ENCODE measurements at places on chromosomes 4 and X.

- no peak for DNase-seq
These were observed 26.1 kb downstream of the PALLD start for GRCh38 chr4:168522829-168523489.

DNA sequence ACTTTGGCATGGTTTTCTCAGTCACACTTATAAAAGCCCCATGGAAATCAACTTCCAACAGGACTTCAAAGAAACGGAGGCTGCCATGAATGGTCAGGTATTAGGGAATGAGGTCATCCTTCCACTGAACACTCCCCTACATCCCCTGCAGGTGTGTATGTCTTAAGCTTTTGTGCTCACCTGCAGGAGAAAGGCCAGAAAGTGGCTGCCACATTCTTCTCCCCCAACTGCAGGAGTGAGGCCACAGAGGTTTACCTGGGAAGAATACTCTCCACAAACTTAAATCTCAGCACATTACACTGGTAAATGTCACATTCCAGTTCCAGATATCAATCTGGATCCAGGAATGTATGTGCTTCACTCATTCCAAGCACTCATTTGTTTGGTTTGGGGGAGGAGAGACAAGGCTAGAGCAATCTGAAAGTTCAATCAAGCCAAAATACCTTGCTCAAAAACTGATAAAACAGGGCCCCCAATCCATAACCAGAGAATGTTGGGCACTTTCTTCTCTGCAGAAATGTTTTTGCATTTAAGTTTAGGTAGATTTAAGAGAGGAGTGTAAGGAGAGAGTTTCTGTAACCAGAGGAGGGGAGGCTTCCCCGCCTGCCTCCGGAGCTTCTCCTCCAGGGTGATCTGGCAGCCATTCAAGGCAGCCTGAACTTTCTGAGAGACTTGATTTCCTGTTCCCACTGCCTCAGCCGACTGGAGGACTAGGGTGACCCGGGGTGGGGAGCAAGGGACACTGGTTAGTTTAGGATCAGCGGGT, 15.4 kb downstream of the FAM9C start:
- no peak for DNase-seq

DNA sequence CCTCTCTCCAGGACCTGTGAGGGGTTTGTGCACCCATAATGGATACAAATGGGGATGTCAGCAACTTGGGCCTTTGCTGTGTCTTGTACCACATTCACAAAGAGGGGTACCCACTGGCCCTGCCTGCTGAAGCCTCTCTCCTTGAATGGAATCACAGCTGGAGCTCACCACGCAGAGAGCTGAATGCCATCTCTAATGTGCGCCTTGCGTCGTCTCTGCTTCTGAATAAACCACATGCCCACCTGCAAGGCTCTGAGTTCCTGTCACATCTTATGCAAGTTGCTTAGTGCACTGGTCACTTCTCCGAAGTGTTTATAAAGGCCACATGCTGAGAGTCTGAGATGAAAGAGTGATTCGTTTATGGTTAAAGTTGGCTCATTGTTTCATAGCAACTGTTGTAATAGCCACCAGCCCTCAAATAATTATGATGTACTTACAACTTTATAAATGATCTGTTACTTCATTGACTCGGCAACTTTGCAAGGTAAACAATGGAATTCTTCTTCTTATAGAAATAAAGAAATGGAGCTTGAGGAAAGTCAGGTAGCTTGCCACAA, 6.2 kb upstream of the PUDP start:
- DNase-seq = no peak

GRCh38 chrX:68794461-68794860, 34.4 kb upstream of the EFNB1 start:
- no peak for DNase-seq

DNA sequence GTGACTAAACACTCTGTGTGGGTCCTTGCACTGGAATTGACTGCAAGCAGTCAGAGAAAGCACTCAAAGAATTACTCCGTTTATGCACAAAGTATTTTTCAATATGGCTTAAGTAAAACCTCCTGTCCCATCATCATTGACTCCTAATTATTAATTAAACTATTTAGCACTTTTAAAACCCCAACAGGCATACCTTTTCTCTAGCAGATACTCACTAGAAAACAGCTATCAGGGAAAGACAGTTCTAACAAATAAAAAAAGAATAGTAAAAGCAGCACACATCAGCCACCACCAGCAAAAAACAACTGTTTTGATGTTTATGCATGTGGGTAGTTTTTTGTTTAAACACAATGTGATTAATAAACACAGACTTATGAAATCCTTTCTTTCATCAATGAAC, 66.2 kb upstream of the GYPA start:
- DNase-seq = no peak

- DNase-seq = no peak
These were observed 162.6 kb upstream of the INTU start for GRCh38 chr4:127469959-127470809.

DNA sequence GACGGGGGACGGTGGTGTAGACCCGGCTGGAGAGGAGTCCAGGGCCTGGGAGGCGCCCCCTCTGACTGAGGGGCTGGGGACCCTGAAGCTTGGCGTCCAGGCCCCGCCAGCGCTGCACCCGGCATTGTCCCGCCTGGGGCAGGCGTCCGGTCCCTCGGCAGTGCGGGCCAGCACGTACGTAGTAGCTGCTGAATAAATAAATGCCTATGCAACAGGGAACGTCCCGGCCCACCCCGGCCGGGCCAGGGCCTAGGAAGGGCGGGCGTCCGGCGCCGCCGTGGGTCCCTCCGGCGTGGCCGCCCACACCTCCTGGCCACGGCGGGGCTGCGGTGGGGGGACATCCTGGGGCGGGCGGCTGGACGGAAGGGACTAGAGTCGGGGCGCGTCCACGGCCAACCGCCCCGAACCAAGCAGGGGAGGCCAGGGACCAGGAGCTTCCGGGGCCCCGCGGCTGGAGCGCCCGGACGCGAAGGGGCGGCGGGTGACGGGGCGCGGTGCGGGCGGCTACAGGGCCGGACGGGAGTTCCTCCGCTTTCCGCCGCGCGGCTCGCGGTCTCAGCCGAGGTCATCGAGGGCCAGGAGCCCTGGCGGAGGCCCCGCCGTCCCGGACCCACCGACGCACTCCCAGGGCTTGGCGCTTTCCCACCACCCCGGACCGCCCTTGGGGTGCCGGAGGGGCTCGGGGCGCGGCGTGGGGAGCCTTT, 886 bp upstream of the WWC2 start:
- no peak for DNase-seq

GRCh38 chr4:8370106-8370787, 70.3 kb downstream of the ACOX3 start:
- DNase-seq = no peak

DNA sequence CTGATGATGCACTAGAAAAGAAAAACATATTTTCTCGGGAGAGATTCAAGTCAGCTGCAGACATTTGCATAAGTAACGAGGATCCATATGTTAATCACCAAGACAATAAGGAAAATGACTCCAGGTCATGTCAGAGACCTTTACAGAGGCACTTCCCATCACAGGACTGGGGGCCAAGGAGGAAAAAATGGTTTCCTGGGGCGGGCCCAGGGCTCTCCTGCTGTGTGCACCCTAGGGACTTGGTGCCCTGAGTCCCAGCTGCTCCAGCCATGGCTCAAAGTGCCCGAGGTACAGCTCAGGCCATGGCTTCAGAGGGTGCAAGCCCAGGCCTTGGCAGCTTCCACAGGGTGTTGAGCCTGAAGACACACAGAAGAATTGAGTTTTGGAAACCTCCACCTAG, 415.4 kb upstream of the FRG1 start:
- no peak for DNase-seq

GRCh38 chr4:1600211-1600780, 83.8 kb downstream of the FAM53A start:
- no peak for DNase-seq

DNA sequence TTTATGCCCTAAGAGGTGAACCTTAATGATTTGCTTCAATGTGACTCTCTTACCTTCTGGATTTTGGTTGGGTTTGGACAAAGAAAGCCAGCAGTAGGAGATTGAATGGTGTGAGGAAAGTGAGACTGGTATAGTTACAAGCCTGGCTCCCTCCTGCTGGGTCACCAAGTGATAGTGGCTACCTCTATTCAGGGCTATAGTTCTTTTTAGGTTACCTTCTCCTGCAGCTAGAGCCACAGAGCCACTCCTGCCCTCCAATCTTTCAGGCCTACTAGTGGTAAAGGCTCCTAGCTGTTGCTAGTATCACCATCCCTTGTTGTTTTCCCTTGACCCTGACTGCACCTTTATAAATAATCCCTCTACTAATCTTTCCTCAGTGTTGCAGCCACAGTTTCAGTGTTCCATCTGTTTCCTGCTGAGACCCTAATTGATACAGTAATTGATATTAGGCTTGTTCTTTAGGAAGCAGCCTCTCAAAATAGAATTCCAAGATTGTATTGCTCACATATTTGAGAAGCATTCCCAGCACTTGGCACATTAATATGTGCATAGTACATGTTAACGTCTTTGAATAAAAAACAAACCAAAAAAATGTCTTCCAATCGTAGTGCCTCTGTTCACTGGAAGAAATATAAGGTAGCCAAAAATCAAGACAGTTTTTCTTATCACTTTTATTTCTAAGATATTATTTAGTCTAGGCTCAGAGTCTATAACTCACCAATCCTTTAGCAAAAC, 82.3 kb downstream of the SRPX start:
- DNase-seq = no peak

DNA sequence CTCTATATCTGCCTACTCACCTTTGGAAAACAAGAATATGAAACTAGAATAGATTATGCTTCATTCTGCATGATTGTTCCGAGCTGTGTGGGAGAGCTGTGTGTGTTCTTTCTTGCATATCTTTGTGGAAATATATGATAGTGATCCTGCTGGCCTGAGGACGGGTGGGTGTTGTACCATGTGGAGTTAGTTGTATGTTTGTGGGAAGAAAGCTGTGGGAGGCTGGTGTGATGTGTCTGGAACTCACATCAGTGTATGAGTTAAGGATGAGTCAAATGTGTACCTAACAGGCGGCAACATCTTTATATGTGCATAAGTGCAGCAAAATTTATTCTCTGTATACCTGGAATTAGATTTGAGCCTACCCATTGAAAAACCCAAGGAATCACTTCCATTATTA, 208.1 kb upstream of the ADGRL3 start:
- no peak for DNase-seq

DNA sequence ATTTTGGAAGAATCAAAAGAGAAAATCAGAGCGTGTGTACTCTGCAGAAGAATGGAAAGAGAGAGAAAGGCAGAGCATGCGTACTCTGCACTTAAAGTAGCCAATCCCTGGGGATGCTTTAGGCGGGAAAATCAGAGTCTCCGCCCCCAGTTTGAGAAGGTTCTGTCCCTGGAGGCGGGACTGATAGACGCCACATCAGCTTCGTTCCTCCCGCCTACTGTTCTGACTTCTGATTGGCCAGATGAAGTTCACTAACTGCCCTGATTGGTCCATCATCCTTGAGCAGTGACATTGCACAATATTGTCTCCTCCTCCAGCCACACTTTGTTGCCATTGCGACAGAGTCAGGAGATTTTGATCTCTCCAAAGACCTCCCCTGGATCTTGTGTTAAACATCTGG, 23.8 kb downstream of the SSX1 start:
- no peak for DNase-seq

DNA sequence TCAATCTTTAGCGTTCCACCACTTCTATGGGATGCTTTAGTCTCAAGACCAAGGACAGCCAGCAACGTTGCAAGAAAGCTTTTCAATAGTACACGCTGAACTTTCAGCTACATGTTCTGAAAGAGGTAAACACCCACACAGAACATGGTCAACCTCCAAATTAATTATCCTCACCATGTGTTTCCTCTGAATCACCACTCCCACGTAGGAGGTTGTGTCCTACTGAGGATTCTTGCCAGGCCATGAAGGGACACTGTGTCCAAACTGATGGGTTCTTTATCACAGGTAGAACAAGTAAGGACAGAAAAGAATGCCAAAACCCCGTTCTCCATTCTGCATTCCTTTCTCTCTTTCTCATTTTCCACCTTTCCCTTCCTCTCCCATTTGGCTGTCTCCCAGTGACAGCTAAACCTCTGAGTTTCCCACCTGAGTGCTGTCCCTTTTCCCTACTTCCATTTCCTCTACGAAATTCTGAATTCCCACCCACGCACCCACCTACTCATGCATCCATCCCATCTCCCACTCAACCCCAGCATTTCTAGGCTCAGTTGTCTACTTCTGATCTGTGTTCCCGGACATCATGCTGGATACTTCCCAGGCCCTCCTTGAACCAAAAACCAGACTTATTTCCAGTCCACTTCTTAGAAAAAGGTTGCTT, 29.0 kb upstream of the GPM6B start:
- DNase-seq = no peak

GRCh38 chr4:94508806-94509205, 57.1 kb downstream of the PDLIM5 start:
- no peak for DNase-seq

DNA sequence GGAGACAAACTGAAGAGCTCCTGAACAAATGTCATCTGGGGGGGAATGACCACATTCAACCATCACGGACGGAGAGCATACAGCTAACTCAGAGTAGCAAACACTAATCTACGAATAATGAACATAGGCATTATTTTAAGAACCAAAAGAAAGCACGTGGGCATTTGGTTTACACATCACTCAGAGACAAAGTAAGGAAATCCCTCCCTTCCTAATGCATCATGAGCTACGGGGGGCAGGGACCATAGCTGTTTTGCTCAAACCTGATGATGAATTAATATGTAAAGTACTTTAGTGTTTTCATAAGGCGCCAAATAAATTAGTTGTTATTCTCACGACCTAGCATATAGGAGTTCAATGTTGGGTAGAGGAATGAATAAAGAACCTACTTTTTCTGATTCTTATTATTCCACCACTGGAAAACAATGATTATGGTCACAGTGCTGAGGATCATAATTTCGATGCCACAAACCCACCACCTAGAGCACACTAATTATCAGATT, 11.7 kb upstream of the TMEM156 start:
- DNase-seq = no peak

DNA sequence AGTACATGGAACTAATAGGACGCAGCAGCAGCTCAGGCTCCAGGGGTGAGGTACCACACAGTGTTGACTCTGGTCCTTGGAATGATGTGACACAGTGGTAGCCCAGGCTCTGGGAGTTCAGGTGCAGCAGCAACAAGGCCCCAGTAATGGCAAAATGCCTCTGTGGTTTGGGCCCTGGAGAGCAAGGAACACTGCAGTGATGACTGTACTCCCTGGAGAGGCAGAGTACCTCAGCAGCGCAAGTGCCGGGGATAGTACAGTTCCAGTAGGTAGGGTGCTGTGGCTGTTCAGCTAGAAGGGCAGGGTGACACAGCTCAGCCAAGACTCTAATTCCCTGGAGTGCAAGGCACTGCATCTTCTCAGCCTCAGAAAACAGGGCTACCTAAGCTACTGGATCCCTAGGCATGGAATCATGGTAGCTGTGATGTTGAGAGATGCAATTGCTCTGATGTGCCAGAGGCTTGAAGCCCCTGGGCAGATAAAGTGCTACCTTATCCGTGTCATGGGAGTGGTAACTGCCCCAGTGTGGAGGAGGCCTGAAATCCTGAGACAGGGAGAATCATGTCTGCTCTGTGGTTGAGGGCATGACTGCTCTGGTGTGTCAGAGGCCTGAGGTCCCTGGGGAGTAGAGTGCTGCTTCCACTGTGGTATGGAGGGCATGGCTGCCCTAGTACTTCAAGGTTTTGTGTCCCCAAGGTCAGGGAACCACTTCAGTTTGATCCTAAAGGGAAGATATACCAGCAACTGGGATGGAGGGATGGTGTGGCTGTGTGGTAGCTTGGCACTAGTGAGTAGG, 55.2 kb downstream of the AREG start:
- DNase-seq = no peak

GRCh38 chr4:74793757-74794381, 454 bp downstream of the BTC start:
- no peak for DNase-seq

- DNase-seq = no peak
These were observed 100.8 kb downstream of the SHROOM3 start for GRCh38 chr4:76535603-76536372.
